Left renal pelvis (tissue), 4 donors: ENCODE measurements at places on chromosomes 6 and 20. TPM values are rescaled to one million over a fixed set of nuclear protein-coding genes. Genes with fewer than 3 reads are reported as not detected.

- DNase-seq: no peak
Measured at GRCh38 chr6:25942561-25943147, 12.2 kb upstream of the SLC17A2 start.

DNA sequence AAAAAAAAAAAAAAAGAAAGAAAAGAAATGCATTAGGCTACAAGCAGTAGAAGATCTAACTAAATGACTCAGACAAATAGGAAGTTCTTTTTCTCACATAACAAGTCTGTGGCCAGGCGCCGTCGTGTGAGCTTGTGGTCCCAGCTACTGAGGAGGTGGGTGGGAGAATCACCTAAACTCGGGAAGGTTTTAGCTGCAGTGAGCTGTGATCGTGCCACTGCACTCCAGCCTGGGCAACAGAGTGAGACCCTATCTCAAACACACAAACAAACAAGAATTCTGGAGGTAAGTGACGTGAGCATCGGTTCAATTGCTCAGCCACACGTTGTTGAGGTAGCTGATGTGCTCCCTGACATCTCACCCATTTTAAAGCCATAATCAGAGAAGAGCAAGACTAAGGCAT lies 37.9 kb upstream of the SLC23A2 start:
- DNase-seq: no peak

DNA sequence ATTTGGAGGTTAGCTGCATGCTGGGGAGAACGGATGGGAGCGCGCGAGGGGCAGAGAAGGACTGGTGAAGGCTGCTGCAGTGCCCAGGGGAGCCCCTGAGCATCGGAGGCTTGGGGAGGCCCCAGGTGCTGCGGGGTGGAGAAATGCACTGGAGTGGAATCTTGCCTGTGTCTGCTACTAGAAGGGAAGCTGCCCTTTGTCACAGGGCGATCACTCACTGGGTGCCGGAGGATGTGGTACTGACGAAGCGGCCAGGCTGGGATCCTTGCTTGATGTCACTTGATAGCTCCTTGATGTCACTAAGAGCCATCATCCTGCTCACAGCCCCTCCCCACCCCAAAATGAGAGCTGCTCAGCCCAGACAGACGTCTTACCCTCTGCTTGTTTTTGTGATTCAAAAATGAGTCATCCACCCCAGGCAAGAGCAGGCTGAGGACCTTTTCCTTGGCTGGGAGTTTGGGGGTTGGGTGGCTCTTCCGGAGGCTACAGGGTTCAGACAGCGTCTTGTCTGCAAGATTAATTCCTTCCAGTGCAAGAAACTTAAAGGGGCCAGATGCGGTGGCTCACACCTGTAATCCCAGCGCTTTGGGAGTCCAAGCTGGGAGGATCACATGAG lies 62.6 kb upstream of the PMEPA1 start:
- DNase-seq: no peak

DNA sequence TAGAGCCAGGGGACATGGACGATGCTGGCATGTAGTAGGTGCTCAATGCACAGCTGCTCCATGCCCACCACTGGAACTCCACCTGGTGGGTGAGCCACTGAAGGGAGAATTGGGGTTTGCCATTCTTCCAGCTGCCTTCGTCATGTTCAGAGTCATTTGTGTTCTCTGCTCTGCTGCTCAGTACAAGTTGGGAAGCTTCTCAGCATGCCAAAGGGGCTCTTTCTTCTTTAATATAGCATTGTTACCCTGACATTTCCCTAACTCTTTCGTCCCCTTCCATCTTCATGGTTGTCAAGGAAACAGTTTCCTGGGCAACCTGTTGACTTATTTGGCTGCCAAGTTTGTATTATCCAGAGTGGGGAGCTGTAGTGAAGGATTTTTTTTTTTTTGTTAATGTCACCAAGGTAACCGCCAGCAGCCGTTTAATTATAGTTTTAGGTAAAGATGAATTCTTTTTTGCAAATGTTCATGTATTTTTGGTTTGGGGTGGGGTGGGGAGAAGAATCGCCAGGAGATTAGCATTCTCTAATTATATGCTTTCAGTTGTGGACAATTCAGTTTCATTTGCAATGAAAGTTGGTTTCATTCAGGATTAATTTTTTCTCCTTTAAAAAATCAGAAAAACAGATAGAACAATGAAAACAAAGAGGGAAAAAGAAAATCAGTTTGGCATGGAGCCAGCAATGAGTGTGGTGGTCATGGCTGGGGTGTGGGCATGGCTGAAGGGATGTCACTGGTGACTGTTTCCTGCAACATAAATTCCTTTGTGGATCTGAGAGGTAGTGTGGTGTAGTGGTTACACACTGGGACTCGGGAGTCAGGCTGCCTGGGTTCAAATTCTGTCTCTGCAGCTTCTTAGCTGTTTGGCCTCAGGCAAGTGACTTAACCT lies 73.0 kb upstream of the KCNG1 start:
- DNase-seq: no peak

RIPOR2 gene
- polyA plus RNA-seq: 7.3 TPM
